ENCODE measurements at places on chromosomes 12 and 14.

- no peak for DNase-seq
These were observed 2.7 kb downstream of the ZNF410 start for GRCh38 chr14:73889376-73889775.

- DNase-seq = no peak
These were observed 67.2 kb downstream of the TBC1D30 start for GRCh38 chr12:64891629-64892028.

- DNase-seq = no peak
These were observed 72.9 kb downstream of the BLTP3B start for GRCh38 chr12:100069795-100070194.

DNA sequence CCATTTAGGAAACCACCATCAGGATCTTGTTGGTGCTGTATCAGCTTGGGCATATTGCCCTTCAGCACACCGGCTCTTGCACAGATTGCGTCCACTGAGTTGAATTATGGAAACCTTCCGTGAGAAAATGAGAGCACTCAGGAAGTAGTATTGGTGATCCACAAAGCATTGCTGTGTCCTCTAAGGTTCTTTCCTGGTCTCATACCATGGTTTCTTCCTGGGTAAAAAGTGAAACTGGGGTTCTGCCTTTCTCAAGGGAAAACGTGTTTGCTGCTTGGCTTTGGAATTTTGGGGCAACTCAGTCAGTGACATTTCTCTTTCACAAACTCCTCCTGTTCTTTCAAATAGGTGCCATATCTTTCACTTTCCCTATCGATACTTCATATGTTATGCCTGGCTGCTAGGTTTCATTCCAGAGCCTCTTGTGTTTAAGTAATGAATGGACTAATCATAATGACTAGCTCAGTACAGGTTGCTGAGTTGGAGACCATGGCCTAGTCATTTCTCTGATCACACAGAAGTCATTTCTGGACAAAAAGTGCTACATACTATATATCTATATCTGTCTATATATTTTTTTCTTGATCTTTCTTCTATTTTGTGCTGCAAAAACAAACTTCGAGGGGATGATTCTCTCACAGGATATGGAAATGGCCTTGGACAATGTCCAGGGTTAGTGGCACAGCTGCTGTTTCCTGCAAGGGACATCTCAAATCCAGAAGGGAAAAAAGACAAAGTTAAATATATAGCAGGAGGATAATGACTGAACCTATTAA, 423.4 kb downstream of the ZFP36L1 start:
- DNase-seq = no peak

GRCh38 chr14:57732463-57733285, 133.2 kb downstream of the SLC35F4 start:
- no peak for DNase-seq

DNA sequence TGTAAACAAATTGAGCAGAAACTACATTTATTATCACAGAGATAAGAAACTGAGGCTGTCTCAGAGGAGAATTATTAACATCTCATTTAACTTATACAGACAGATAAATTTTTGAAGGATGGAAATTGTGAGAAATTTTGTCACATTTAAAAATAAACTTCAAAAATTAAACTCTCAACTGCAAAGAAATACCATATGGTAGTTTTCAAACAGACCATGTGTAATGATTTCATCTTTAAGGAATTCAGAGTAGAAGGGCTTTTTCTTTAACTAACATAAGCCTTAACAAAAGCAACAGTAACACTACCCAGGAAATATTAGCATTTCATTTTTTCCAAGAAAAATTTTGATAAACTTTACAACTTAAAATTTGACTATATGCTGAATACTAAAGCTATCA, 26.6 kb downstream of the NUP37 start:
- DNase-seq = no peak

DNA sequence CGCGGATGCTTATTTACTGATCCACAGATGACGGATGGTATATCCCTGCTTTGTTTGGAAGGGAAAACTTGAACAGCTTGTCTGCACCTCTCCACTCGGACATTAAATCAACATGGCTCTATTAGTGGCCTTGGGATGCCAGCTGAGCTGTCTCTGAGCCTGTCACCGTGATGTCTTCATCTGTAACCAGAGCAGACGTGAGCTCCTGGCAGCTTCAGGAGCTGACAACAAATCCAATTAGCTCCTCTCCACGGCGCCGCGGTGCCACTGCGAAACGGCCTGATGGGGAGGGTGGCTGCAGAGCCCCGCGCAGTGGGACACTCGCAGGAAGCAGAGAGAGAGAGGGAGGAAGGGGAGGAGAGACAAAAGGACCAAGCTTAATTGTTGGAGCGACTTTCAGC, 112.3 kb downstream of the PAPOLA start:
- DNase-seq = no peak

All from activated CD4-positive, alpha-beta T cell treated with anti-CD3 and anti-CD28 coated beads, Interleukin-2, amount 50 U/mL, for 1 hour (primary cell).